ENCODE measurements at places on chromosomes 1 and 21.
A peak's percentile ranks its signal among the peaks of the same experiment; 100 is the strongest.

GRCh38 chr1:22613951-22614350 lies 22.5 kb upstream of the C1QA start:
- DNase-seq = no peak

- no peak for DNase-seq
Observed at GRCh38 chr1:163443863-163444262, 122.1 kb downstream of the NUF2 start.

DNA sequence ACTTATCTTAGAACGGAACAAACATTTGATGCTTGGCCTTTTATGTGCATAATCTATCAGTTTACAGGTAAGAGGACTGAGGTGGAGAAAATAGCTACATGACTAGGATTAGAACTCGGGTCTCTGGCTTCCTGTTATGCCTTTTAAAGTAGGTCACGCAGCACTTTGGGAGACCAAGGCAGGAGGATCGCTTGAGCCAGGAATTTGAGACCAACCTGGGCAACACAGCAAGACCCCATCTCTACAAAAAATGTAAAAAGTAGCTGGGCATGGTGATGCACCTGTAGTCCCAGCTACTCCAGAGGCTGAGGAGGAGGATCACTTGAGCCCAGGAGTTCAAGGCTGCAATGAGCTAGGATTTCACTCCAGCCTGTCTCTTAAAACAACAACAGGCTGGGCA lies 81.9 kb upstream of the AKT3 start:
- no peak for DNase-seq

GRCh38 chr1:229487181-229487580 lies 21.0 kb downstream of the NUP133 start:
- DNase-seq = no peak

GRCh38 chr1:12426030-12426429 lies 192.0 kb downstream of the DHRS3 start:
- DNase-seq = no peak

- no peak for DNase-seq
Observed at GRCh38 chr1:243312952-243313634, 57.3 kb downstream of the SDCCAG8 start.

DNA sequence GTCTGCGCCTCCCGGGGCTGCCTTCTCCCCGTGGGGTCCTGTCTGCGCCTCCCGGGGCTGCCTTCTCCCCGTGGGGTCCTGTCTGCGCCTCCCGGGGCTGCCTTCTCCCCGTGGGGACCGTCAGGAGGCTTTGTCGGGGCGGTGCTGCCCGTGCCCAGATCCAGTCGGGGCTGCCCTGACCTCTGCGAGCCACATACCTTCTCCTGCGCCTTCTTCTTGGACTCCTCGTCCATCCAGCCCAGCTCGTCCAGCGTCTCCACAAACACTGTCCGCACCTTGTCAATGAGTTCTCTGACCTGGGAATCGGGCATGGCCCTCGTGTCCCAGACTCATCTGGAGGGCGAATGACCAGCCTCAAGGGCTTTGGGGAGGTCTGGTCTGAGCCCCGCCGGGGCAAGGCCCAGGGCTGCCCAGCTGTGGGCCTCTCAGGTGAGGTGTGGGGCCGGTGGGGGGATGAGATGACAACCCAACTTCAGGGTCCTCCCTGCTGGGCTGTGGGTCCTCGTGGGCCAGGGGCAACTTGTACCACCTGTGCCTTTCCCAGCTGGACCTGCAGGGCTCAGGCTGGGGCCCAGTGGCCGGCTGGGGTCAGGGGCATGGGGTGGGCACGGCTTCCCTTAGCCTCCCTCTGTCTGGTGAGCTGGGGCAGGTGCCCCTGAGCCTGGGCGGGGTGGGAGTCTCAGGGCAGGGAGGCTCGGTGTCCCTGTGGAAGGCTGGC lies 9.4 kb downstream of the PRXL2B start:
- DNase-seq = no peak

DNA sequence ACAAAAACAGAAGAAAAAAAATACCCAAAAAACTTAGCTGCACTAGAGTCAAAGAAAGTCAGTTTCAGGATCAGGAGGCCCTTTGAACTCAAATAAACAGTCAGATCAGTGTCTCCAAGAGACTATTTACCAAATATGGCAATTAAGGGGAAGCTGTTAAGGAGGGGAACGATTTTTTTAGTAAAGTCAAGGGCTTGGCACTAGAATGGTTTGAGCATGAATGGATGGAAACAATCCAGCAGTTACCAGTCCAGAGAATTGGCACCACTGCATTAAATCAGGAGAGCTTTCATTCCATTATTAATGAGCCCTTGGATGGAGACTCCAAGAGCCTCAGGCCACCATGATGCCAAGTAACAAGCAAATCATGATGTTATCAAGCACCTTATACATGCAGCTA lies 7.2 kb downstream of the TRAPPC3 start:
- peak; percentile 29 for DNase-seq

- no peak for DNase-seq
Observed at GRCh38 chr1:1253314-1253713, 6.8 kb upstream of the C1QTNF12 start.

- no peak for DNase-seq
Observed at GRCh38 chr1:198254948-198255347, 98.2 kb downstream of the NEK7 start.

GRCh38 chr1:149923626-149924025 lies 4.0 kb downstream of the SF3B4 start:
- DNase-seq = no peak

GRCh38 chr1:19385869-19386591 lies 73.9 kb downstream of the SLC66A1 start:
- peak; percentile 60 for DNase-seq

GRCh38 chr21:26933448-26933847 lies 33.4 kb downstream of the ADAMTS5 start:
- DNase-seq = peak; percentile 79

- peak; percentile 58 for DNase-seq
Observed at GRCh38 chr1:234326497-234327366, 46.5 kb upstream of the COA6 start.

DNA sequence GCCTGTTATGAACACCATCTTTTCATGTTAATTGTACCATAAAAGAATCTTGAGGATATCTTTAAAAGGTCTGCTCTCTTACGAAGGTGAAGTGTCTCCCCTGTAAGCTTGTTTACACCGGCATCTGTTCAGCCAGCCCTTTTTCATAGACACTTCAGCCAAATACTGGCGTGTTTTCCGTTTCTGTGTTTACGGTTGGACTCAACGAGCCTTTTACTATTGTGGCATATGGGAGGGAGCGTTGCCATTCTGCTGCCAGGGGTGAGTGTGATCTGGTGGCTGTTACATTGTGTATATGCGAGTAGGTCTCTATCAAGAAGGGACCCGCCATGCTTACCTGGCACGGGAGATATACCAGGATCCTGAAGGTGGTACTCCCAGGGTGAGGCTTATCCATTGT lies 433.8 kb downstream of the CAMTA1 start:
- no peak for DNase-seq

DNA sequence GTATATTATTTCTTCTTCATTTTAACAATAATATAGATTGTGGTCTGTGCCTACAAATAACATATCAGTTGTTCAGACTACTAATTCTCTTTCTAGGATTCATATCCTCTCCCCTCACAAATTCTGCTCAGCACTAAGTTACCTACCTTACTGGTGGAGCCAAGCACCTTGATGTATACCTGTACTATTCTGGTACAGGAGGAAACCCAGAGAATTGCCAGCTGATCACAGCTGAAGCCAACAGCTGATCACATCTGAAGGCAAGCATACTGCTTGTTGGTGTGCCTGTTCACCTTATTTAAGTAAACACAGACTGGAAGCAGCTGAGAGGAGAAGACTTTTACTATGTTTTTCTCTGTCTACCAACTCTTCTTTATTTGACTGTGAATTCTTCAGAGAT lies 101.8 kb downstream of the PBX1 start:
- no peak for DNase-seq

GRCh38 chr1:71592646-71593274 lies 511.9 kb upstream of the ZRANB2 start:
- no peak for DNase-seq

GRCh38 chr21:34091607-34092006 lies 18.2 kb downstream of the MRPS6 start:
- no peak for DNase-seq

DNA sequence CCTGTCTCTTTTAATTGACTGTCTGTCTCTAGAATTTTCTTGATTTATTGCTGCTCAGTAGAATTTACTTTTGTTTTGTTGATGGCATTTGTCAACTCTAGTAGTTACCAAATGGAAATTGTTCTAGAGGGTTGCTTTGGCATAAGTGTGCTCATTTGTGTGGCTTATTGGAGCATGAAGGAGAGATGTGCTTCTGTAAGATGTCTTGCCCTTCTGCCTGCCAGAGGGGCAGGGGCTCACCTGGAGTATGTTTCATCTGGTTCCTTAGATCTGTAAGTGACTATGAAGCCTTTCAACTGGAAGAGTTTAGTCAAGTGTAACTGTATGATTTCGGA lies 345.5 kb downstream of the DISC1 start:
- no peak for DNase-seq

- peak; percentile 19 for DNase-seq
Observed at GRCh38 chr1:183432548-183432875, 14.3 kb upstream of the NMNAT2 start.

DNA sequence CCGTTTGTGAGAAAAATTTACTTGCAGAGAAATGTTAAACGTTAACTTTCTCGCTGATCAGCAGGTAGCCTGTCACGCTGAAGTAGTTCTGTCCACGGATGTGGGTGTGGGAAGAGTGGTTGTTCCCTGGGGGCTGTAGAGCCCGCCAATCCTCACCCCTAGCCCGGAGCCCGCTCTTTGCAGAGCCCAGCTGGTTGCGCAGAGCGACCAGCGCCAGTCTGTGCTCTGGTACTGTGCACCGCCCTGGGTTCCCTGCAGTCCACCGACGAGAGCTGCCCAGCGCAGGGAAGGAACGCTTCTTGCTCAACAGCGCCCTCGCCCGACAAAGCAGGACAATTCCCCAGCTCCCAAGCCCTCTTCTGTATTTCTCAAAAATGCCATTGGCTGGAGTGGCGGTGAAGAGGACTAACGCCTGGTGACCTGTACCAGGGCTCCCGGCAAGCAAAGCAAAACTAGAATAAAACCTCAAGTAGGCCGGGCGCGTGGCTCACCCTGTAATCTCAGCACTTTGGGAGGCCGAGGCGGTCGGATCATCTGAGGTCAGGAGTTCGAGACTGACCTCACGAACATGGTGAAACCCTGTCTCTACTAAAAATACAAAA lies 3.3 kb downstream of the RIPPLY3 start:
- DNase-seq = peak; percentile 73

- peak; percentile 73 for DNase-seq
Observed at GRCh38 chr1:31373056-31373896, at the start of gene FABP3. FABP3 (minus strand) TSS chr1:31373076; CDS start chr1:31373014, 62 bp downstream.

- DNase-seq = no peak
Observed at GRCh38 chr1:221085701-221086375, 206.6 kb downstream of the HLX start.

DNA sequence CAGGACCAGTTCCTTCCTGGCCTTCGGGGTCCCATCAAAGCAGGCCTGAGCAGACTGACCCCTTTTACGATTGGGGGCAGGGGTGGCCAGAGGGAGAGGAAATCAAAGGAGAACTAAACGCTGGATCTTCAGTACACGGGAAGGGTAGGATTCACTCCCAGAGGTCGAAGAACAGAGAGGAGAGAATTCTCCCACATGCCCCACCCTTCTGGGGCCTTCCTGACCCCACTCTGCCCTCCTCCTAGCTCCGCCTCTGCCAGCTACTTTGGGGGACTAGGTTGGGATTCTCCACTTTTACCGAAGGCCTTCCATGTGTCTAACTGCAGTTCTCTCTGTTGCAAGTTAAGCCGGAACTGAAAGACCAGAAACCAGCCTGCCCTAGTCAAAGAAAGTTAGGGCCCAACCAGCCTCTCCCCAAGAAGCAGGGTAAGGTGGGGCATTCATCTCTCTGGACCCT lies 654 bp upstream of the ARHGEF2 start:
- peak; percentile 54 for DNase-seq

- peak; percentile 49 for DNase-seq
Observed at GRCh38 chr1:147892731-147893214, 9.8 kb upstream of the GJA8 start.

DNA sequence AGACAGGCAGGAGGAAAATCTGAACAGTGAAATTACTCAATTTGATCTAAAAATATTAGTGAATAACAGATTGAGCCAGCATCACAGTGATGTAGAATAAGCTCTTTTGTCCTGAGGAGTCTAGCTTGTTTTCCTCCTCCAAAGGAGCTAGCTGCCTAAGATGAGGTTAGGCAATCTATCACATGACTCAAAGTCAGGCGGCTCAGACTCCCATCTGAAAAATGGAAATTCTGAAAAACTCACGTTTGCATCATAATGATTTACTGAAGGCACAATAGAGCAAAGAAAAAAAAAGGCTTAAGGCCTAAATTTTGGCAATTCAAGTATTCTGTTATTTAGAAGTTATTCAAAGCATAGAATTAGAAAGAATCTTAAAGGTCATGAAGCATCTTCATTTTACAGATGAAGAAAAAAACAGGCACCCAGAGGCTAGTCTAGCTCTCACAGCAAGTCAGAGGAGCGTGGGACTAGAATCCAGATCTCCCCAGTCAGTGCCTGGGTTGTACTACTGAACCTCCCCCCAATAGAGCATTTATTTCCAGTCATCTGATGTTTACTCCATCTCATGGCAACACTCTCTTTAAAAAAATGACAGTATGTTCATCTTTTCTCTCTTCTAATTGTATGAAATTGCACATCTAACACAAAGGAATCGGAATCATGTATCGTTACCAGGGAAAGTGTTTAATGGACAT lies 62.5 kb upstream of the ATF3 start:
- DNase-seq = no peak

- peak; percentile 89 for DNase-seq
Observed at GRCh38 chr1:112957133-112957812, 1.3 kb upstream of the SLC16A1 start.

DNA sequence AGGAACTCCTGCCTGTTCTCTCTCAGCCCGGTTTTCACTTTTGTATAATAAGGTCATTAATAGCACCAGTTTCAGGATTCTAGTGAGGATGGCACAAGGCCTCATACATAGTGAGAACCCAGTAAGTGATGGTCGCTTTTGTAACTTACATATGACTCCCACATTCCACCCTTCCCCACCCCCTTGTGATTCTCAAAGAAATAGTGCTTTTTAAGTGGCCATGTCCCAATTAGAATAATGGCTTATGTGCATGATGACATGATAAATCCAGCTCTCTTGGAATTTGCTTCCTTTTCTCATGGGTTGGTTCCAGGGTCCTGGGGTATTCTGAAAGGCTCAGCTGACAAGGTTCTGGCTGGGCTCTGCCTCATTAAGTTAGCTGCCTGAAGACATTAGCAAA lies 189.9 kb downstream of the URB2 start:
- DNase-seq = no peak

GRCh38 chr1:89198491-89199072 lies at the start of gene GBP4:
GBP4 (minus strand) TSS chr1:89198942; CDS start chr1:89198834, 108 bp downstream.
- DNase-seq = peak; percentile 50

DNA sequence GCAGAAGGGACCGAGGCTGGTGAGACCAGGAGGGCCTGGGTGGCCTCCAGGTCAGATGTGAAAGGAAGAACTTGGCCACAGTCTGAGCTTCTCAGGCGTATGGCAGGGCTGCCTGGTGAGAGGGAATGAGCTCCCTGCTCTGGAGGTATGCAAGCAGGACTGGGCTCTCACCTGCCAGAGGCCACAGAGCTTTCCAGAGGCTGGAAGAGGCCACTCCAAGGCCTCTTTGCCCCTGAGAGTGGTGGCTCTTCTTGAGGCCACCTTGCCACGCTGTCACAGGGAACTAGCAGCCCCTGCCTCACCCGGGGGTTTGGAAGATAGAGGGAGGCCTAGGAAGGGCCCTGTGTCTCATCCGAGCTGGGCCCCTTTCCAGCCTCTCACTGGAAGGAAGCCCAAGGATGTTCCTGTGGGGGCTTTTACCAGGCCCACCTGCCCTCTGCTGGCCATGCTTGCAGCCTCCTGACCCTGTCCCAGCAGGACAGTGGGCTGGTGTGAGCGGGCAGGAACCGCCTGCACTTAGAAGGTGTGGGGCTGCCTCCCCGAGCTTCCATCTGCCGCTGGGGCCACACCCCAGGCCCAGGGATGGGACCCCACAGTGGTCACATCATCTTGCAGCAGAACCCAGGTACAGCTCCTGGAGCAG lies 10.0 kb downstream of the PCSK9 start:
- DNase-seq = no peak

Measured in RPMI7951 (cell line).